HTR-8/SVneo (cell line): ENCODE measurements at places on chromosomes 4 and X.

DNA sequence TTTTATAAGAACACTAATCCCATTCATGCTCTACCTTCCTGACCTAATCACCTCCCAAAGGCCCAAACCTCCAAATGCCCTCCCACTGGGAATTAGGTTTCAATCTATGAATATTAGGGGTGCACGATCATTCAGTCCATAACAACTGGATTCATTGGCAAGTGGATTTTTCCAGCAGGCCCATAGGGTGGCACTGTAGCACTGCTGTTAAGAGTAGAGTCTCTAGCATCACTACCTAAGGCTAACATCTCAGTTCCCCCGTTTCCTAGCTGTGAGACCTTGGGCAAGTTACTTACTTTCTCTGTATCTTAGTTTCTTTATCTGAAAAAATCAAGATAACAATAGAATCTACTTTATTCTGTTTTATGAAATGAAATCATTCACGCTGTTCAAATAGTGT lies 315.8 kb downstream of the STIM2 start:
- peak; percentile 11 for DNase-seq

DNA sequence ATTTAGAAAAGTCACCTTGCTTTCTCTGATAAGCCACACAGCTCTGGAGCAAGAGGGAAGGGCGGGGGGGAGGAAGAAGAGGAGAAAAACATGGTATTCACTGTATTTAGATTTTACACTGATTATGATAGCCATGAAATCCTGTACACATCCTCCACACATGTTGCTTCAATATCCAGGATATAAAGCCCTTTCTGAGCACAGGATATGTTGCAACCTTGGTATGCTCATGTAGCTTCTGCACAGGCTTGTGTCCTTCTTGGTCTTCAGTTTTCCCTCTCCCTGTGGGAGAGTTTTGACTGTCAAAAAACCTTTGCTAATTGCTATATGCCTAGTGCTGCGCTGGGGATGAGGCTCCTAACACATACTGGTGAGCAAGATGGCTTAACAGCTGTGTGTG lies 61.9 kb upstream of the DAPP1 start:
- no peak for DNase-seq

- peak; percentile 90 for DNase-seq
These were observed 81.6 kb downstream of the ZFX start for GRCh38 chrX:24231131-24231540.

- no peak for DNase-seq
These were observed 263.1 kb downstream of the SPRY1 start for GRCh38 chr4:123659730-123660129.

DNA sequence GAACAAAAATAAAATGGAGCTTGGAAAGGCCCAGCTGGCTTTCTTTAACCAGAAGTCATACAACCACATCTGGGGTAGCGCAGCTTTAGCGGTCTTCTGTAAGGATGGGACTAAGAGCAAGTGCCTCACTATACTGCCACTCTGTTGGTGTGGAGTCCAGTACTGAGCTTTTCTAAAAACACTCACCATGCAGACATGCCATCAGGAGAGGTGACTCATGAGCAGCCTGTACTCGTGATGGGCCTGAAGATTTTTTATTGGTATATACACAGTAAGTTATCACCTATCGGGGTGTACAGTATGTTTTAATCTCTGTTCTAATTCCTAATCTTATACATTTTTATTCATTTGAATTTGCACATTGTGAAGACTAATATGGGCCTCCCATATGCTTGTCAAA lies 9.6 kb downstream of the PPP3CA start:
- no peak for DNase-seq

- DNase-seq: peak; percentile 22
These were observed 27.3 kb upstream of the RAPGEF2 start for GRCh38 chr4:159075531-159075932.

DNA sequence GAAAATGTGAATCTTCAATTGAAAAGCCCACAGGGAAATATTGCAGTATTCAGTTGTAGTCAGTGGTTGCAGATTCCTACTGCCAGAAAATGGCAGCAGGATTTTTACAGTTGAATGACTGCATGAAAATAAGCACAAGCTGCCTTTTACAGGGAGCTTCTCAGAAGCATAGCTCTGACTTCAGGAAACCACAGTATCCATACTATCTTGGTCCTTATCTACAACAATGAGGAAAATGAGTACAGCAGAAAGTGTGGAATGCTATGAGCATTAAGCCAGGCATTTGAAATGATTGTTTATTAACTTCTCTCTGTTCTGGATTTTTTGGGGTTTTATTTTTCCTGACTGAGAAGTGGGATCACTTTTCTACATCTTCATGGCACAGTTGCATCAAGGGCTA lies 34.6 kb upstream of the PRRG1 start:
- no peak for DNase-seq

DNA sequence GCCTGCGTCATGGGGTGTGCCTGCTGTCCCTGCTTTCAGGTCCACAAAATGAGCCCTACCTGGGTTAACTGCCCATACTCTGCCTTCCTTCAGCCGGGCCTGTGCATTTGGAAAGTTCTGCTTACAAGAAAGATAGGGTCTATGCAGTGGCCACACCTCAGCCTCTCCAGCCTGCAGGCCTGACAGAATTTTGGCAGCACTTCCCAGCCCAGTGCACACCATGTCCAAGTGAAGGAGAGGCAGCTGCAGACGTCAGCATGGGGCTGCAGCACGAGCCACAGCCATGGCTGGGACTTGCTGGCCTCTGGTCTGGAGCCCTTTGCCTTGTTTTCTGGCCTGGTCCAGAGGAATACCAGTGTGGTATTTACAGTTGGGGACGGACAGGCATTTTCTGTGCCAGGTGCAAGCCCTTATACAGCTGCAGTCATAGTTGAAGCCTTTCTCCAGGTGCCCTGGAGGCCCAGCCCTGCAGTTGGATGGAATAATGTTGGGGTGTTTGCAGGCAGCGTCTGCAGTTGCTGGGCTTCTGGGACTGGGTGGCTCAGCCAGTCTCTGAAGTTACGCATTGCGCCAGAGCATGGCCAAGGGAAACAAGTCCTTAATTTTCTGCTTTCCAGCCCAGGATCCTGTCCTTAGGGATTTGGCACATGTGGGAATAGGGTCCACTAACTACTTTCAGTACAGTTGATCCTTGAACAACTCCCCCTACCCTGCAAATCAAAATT lies 26.2 kb downstream of the JADE1 start:
- DNase-seq: no peak

- DNase-seq: no peak
These were observed 32.5 kb downstream of the SORBS2 start for GRCh38 chr4:185779517-185779916.

GRCh38 chrX:44043496-44043895 lies 70.3 kb upstream of the NDP start:
- DNase-seq: no peak

- no peak for DNase-seq
These were observed 224.1 kb upstream of the FGF16 start for GRCh38 chrX:77223046-77223445.

- peak; percentile 1 for DNase-seq
These were observed 84.5 kb downstream of the CT47B1 start for GRCh38 chrX:120791013-120791643.

- DNase-seq: no peak
These were observed 488.5 kb downstream of the RPA4 start for GRCh38 chrX:97372001-97372766.

GRCh38 chr4:159425737-159426305 lies 322.9 kb downstream of the RAPGEF2 start:
- DNase-seq: no peak
